Regular cardiac myocyte (primary cell): ENCODE measurements at places on chromosomes 7 and 10. TPM values are rescaled to one million over a fixed set of nuclear protein-coding genes. Genes with fewer than 3 reads are reported as not detected.

Gene CRHR2
- not detected in 2 replicates for total RNA-seq

Gene ZNF425
- 3.1 and 3.4 TPM in 2 replicates for total RNA-seq

Gene AGMO
- 5.9 and 6.2 TPM in 2 replicates for total RNA-seq

Gene OGDHL
- 0.28 and 0.38 TPM in 2 replicates for total RNA-seq

Gene OPALIN
- not detected in 2 replicates for total RNA-seq

Gene CUL2
- total RNA-seq = 25.9 and 36.2 TPM in 2 replicates

Gene COL28A1
- under 0.01 TPM in 2 replicates for total RNA-seq

Gene NKX1-2
- total RNA-seq = not detected in 2 replicates

Gene NRAP
- not detected in 2 replicates for total RNA-seq

Gene TMEM140
- total RNA-seq = 5.0 and 18.6 TPM in 2 replicates

Gene OR6B1
- not detected in 2 replicates for total RNA-seq

Gene TRIP6
- total RNA-seq = 43.1 and 70.4 TPM in 2 replicates

Gene CYP2C8
- total RNA-seq = not detected in 2 replicates

Gene POLR2J3
- 17.6 and 18.9 TPM in 2 replicates for total RNA-seq

Gene AGR3
- total RNA-seq = not detected in 2 replicates

Gene EPDR1
- total RNA-seq = 54.1 and 119 TPM in 2 replicates

Gene ASAH2B
- total RNA-seq = 3.5 and 5.4 TPM in 2 replicates

Gene UCN3
- not detected in 2 replicates for total RNA-seq

Gene RPP38
- 12.7 and 14.0 TPM in 2 replicates for total RNA-seq

Gene MYL10
- total RNA-seq = not detected in 2 replicates

Gene COBL
- total RNA-seq = not detected in 2 replicates
